Glutamatergic neuron (in vitro differentiated cells): ENCODE measurements at places on chromosomes 16 and 17.

DNA sequence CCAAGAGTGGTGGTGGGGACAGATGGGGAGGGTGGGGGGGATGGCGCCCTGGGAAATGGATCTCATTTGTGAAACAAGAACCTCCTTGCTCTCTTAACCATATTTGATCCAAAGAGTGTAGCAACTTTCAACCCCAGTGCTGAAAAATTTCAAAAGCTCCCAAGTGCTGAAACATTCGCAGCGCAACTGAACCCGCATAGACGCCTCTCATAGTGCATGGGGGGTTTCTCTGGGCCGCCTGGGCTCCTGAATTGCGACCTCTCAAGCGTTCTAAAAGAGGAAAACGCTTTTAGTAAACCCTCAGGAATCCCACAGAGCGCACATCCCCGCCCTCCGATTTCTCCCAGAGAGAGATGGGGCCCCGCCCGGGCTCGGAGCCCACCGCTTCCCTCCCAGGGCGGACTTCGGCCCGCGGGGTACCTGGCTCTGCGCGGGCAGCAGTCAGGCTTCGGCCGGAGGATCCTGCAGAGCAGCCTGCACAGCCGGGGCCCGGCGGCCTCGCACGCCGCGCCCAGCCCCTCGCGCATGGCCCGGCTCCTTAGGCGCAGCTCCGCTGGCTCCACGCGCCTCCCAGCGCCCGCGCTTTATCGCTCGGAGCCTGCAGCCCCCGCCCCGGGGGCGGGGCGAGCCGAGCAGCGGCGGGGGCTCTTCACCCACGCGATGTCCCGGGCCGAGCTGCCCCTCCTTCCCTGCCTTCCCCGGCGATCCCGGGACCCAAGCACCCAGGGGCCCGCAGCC lies 7.0 kb downstream of the NOS2 start:
- peak; percentile 59 for DNase-seq

DNA sequence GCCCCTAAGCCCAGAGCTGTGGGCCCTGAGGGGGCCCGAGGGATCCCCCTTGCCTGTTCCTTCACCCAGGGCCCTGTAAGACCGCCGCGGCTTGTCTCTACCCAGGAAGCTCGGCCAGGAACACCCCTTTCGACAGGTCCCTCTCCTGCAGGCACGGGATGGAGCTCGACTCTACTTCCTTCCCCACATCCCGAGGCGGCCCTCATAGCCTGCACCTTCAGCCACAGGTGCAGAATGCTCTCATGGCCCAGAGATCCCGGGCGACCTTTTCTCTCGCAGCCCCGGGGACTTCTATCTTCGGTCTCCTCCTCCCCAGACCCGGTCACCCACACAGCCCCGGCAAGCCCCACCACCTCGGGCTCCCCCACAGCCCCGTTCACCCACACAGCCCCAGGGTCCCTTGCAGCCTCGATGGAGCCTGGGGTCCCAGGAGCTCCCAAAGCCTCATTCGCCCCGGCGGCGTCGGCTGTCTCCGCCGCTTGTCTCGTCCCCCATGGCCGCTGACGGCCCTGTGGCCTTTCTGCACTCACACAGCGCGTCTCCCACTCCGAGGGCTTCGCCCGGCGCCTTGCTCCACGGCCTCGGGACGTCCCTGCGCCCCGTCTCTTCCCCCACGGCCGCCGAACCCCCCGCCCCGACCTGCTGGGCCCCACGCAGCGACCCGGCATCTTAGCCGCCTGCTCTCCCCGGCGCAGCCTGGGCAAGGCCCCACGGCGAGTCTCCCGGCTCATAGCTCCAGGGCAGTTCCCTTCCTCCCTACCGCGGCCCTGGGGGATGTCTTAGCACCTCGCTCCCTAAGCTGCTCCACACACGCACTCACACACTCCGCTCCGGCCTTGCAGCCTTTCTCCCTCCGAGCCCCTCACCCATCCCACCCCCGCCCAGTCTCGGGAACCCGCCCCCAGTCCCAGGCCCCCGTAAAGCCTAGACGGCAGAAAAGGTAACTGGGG lies 650 bp downstream of the KIAA0753 start:
- peak; percentile 56 for DNase-seq

- peak; percentile 67 for DNase-seq
Observed at GRCh38 chr16:9134739-9135138, 43.3 kb downstream of the HAPSTR1 start.

DNA sequence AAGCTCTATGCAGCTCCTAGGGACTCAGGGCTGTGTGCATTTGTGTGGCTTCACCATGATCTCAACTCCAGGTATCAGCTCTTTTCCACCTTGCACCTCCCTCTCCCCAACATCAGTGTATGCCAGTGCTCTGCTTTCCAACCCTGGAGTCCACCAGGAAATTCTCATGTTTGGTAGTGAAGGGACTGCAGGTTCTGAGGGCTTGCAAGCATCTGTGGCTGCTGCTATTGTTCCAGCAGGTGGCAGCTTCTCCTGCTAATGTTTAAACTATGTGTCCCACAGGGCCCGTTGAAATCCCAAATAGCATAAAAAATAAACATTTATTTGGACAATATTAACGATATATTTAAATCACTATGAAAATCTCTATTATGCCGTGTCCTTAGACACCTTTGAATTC lies 82.0 kb downstream of the RGS9 start:
- DNase-seq = no peak

- no peak for DNase-seq
Observed at GRCh38 chr17:74778960-74779359, 2.8 kb upstream of the NAT9 start.

DNA sequence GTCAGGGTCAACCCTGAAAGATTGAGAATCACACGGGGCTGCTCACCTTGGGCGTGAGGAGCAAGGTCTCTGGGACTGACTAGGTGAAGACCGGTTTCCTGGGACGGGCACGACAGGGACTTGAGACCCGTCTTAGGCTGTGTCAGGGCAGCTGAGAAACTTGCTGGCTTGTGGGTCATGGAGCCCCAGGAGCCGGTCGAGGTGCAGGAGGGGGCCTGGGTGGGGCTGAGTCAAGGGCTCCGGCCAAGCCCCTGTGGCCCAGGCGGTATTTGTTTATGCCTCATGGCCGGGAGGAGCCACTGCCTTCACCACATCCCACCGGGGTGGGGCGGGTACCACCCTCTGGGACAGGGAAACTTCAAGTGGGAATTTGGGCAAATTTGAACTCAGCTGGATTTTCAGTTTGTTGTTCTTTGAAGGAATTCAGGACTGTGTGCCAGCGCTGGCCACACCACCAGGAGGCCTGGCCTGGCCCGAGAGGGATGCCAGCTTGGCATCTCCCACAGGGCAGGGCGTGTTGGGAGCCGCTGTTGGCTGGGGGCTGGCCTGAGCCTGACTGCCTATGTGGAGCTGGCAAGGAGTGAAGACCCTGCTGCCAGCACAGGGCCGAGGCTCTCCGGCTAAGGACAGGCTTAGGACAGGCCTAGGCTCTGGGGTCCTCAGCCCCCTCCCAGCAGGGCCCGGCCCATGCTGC lies 116.1 kb downstream of the METRNL start:
- peak; percentile 4 for DNase-seq

- no peak for DNase-seq
Observed at GRCh38 chr17:60039847-60040442, 38.8 kb downstream of the HEATR6 start.

- peak; percentile 58 for DNase-seq
Observed at GRCh38 chr16:84084570-84085270, 32.0 kb downstream of the MBTPS1 start.

- DNase-seq = no peak
Observed at GRCh38 chr17:40580140-40580539, 14.9 kb upstream of the CCR7 start.

GRCh38 chr17:31510308-31511194 lies 119.1 kb downstream of the RAB11FIP4 start:
- DNase-seq = peak; percentile 5

DNA sequence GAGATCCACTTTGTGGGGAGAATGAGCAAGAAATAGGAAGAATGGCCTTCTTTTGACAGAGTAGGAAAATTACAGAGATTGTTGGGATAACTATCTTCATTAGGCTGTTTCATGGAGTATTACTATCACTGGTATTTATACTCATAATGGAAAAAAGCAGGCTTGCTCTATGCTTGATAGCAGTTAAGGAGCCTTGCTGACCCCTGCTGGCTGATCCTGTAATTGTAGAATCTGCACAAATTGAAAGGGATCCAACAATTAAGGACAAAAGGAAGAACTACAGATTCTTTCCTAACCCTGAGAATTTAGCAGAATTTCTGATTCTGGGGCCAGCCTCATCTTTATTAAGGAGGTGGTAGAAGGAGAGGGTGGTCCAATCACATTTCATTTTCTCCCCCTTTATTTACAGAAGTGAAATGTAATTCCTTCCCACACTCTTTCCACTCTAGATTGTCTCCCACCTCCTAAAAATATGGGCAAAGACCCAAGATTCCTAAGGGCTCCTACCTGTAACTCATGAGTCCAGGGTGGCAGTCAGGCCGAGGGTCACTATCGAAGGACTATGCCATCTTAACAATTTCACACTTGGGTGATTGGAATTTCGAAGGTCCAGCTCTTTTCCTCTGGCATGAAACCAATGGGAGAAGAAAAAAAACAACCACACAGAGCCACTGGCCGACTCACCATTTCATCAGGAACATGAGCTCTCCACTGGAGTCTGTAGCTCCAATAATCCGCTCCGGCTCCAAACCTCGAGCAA lies 26.3 kb downstream of the NFE2L1 start:
- peak; percentile 80 for DNase-seq

DNA sequence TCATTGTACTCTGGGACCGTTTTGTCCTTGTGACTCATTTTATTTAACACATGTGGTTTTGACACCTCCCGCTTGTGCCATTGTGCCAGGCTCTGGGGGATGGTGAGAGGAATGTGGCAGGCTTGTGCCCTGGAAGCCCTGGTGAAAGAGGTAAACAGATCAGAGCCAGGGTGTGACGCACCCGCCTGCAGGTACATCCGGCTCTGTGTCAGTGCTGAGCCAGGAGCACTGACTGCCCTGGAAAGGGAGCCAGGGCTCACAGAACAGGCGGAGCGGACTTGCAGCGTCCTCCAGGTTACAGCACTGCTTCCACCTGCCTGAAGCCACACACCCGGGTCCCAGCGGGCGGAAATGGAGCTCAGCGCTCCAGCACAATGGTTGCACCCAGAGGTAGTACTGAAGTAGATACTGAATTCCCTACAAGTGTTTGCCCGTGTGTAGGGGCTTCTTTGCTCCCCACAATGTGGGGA lies 30.6 kb downstream of the CDRT15 start:
- no peak for DNase-seq

GRCh38 chr16:10599626-10600025 lies 19.2 kb upstream of the EMP2 start:
- DNase-seq = no peak

GRCh38 chr17:30812218-30813177 lies 12.0 kb downstream of the CRLF3 start:
- DNase-seq = no peak

GRCh38 chr17:60901806-60902205 lies 224.2 kb downstream of the BCAS3 start:
- DNase-seq = no peak

- DNase-seq = peak; percentile 61
Observed at GRCh38 chr17:81386646-81387099, 8.6 kb upstream of the BAHCC1 start.

- DNase-seq = peak; percentile 84
Observed at GRCh38 chr17:77772461-77772897, 186.0 kb upstream of the TNRC6C start.

DNA sequence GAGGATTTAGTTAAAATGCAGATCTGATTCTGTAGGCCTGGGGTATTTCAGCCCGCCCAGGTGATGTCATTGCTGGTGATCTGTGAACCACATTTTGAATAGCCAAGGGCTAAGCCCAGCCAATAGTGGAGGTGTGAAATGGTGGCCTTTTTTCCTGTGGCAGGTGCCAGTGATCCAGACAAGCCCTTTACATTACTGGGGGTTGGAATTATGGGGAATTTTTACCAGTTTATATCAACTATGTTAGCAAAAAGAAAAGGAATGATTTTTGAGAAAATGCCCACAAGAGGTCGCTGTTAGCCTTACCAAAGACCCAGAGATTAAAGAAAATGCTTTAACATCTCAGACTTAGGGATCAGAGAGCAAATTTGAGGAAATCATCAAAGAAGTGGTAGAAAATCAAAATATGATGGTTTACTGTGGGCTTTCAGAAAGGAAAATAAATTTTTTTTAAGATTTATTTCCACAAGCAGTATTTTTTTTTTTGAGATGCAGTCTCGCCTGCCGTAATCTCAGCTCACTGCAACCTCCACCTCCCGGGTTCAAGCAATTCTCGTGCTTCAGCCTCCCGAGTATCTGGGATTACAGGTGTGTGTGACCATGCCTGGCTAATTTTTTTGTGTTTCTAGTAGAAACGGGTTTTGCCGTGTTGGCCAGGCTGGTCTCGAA lies 3.9 kb downstream of the VPS35L start:
- DNase-seq = no peak

DNA sequence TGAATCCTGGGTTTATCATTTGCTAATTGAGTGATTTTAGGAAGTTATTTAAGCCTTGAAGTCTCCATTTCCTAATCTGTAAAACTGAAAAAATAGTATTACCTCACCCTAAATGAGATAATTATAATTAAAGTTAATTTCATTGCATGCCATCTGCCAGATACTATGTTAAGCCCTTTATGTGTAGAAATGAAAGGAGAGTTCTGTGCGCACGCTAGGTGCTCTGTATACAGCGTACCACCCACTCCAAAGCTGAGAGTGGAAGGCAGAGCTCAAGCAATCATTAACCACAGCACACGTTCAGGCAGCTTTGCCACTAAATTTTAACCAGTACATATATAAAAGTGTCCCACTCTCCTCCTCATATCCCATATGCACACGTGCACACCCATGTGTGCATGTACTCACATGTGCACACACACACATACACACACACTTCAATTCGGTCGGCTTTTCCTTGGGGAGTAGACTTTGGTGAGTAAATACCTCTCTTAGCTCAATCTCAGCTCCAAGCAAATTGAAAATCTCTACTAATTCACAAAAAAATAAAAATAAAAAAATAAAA lies 204.8 kb downstream of the GRIN2A start:
- DNase-seq = no peak

- DNase-seq = peak; percentile 80
Observed at GRCh38 chr16:52912565-52913173, 140.0 kb downstream of the CHD9NB start.

DNA sequence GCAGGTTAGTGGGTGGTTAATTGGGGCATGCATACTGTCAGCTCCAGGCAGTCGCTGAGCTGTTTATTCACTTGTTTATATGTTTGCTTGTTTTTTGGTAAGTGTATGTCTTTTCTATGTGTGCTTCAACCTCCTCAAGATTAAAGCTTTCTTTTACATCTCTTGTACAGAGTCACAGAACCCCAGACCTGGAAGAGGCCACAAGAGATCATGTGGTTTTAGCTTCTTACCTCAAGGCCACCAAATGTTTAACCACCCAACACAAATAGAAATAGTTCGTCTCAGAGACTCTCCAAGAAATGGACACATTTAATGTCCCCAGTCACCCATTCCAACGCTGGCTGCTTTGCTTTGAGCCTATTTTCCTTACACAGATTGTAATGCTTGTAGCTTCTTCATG lies 11.8 kb upstream of the TMEM98 start:
- DNase-seq = no peak

GRCh38 chr16:35713762-35714650 lies 2254.6 kb downstream of the TP53TG3F start:
- no peak for DNase-seq
